Esophagus squamous epithelium (tissue), 5 donors: ENCODE measurements at places on chromosomes 3 and 15.

- H3K27ac ChIP-seq: no peak overlapping the region
- H3K4me1 ChIP-seq: no peaks in the 10 kb centered on the region
- no peaks in the 10 kb centered on the region for H3K36me3 ChIP-seq
- no peak overlapping the region for H3K4me3 ChIP-seq
Observed at GRCh38 chr3:115330430-115330829, 183.3 kb upstream of the ZBTB20 start.

DNA sequence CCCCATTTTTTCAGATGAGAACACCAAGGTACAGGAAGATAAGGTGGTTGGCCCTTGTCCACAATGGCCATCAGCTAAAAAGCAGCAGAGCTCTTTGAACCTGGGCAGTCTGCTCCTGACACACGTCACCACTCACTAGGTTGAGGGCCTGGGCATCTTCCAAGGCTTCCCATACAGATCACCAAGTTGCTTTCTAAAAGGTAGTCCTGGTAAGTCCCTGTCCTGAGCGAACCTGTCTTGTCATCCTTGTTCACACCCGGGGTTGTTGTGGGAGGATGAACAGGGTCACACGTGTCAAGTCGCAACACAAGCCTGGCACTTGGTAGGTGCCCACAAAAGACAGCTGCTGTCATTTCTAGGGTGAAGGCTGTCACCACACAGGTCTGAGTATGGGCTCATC is 260.4 kb downstream of the EPHB1 start:
- DNase-seq: no peak
- H3K4me3 ChIP-seq: no peak overlapping the region
- no peaks in the 10 kb centered on the region for H3K4me1 ChIP-seq
- H3K27ac ChIP-seq: no peak overlapping the region

DNA sequence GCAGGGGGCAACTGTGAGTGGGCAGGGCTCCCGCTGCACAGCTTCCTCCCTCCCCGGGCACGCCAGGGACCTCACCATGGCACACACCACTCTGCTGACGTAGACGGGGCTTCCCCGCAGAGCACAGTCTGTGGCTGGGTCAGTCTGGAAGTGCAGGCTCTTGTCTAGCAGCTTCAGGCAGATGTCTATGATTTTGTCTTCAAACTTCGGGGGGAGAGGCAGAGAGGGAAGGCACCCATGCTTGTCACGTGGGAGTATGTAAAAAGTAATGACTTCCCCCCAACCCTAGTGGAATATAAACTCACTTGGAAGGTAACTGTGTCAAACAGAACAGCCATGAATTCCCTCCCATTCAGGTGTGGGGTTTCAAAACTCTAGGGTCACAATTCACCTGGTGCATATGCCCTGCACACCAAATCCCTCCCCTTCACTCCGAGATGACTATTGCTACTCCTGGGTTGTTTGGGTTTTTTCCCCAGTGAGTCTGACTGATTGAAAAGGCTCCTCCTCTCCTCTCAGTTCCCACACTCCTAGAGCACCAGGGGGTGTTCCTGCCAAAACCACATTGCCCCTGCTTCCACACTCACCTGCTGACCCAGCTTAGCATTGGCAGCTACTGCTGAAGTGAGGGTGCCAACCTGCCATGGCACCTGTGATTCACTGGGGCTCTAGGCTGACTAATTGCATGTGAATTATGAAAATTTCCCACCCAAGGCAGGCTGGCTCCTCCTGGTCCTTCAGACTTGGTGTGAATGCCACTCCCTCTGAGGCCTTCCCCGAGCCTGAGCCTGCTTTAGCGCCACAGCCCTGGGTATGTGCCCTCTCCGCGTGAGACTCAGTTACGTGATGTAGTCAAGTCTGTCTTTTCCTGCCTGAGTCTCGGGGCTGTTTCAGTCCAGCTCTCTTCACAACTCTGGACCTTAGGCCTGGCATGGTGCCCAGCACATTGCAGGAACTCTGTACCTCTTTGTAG is 13.0 kb downstream of the TGM5 start:
- H3K27me3 ChIP-seq: no peaks in the 10 kb centered on the region
- peaks cover 6% of the 10 kb centered on the region for H3K4me1 ChIP-seq
- H3K27ac ChIP-seq: peak overlapping the region; percentile 58
- DNase-seq: no peak
- no peaks in the 10 kb centered on the region for H3K36me3 ChIP-seq

DNA sequence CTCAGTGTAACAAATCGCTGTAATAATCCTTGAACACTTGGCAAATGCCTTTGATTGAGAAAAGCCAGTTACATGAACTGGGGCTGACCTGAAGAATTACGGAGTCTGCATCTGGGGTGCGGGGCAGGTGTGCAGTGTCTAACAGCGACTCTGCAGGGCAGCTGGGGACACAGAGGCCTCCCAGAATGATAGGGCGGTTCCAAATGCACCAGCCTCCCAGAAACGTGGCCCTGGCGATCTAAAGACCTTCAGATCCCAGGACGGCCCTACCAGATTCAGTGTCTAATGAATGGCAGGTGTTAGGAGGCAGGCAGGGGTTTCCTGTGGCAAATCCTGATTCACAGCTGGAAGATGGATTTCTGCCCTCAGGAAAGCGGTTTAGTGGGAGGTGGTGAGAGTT is 100.5 kb upstream of the RGMA start:
- H3K4me3 ChIP-seq: no peak overlapping the region
- no peaks in the 10 kb centered on the region for H3K36me3 ChIP-seq
- H3K27me3 ChIP-seq: no peaks in the 10 kb centered on the region
- H3K4me1 ChIP-seq: no peaks in the 10 kb centered on the region
- no peak overlapping the region for H3K27ac ChIP-seq
- no peak for DNase-seq

DNA sequence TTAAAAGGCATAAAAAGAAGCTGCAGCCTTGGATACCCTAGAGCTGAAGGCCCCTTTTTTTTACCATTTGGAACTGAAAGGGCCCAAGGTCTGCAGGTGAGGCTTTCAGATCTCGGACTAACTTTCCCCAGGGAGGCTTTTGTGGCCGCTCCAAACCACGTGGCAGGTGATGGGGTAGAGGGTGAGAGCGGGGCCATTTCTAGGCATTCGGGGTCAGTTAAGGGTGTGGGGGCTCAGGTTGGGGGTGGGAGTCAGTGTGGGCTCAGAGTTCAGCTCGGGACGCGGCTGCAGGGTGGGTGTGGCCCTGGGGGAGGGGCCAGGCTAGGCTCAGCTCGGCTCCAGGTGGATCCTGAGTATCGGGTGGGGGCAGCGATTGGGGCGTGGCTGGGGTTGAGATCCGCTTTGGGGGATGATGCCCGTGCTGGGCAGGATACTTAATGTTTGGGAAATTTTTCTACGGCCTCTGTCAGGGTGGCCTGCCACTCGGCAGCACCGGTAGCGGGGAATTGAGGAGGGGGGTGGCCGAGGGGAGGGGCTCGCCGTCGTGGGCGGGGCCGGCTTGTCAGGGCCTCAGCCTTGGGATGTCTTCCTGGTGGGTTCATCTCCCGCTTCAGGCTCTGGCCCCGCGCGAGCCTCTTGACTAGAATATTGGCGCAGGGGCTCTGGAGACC is 2.5 kb downstream of the KLF13 start:
- H3K4me3 ChIP-seq: peak overlapping the region; percentile 70
- peaks cover 6% of the 10 kb centered on the region for H3K36me3 ChIP-seq
- H3K4me1 ChIP-seq: peaks cover 71% of the 10 kb centered on the region
- no peaks in the 10 kb centered on the region for H3K27me3 ChIP-seq
- peak overlapping the region; percentile 90 for H3K27ac ChIP-seq

GRCh38 chr3:181302960-181303359 is 313.4 kb upstream of the DNAJC19 start:
- no peak for DNase-seq
- H3K4me1 ChIP-seq: no peaks in the 10 kb centered on the region
- H3K27me3 ChIP-seq: no peaks in the 10 kb centered on the region
- no peaks in the 10 kb centered on the region for H3K36me3 ChIP-seq
- H3K4me3 ChIP-seq: no peak overlapping the region
- no peak overlapping the region for H3K27ac ChIP-seq
